Ascending aorta (tissue), 2 donors: ENCODE measurements at places on chromosomes 2 and 18.

GRCh38 chr2:134482766-134483340 lies 229.0 kb downstream of the MGAT5 start:
- DNase-seq: no peak

GRCh38 chr18:44130376-44130942 lies 550.2 kb upstream of the SETBP1 start:
- DNase-seq: no peak

- no peak for DNase-seq
These were observed 94.9 kb downstream of the TMEM131 start for GRCh38 chr2:97900806-97901205.

- no peak for DNase-seq
These were observed 265.3 kb upstream of the ZEB2 start for GRCh38 chr2:144785253-144785652.
